ENCODE measurements at places on chromosomes 3 and 15. TPM values are rescaled to one million over a fixed set of nuclear protein-coding genes. Genes with fewer than 3 reads are reported as not detected.

CD200 gene
- total RNA-seq, result 3.3 TPM

ZNF774 gene
- 2.3 TPM for total RNA-seq

DNA sequence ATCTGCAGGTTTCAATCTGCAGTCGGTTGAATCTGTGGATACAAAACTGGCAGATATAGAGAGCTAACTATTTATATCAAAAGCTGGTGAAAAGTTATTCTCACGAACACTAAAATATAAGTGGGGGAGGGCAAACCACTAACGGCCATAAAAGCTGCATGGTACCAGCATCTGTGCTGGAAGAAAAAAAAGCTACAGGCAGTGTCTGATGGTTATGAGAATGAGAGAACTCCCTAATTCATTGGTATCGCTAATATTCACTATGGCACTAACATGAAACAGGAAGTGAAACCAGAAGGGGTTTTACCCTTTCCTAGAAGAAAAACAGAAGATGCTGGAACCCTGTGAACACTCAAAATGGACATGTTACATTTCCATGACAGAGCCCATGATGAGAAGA, 15.9 kb downstream of the CEP70 start:
- DNase-seq, result no peak

- DNase-seq, result no peak
Observed at GRCh38 chr3:177295116-177295515, 97.8 kb upstream of the TBL1XR1 start.

All from fibroblast of the aortic adventitia (primary cell).